T-cell (primary cell): ENCODE measurements at places on chromosomes 4 and X.

DNA sequence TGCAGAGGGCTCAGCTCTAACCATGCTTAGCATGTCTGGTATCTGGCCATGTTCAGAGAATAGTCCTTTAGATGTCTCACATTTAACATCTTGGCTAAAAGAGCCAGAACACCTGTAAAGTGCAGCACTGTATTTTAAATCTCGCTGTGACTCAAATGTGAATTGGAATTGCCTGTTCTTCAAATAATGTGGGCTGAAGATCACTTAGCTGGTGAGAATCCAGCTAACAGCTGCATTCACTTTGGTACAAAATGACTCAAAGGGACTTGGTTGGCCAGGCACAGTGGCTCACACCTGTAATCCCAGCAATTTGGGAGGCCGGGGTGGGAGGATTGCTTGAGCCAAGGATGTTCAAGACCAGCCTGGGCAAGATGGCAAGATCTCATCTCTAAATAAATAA, 63.5 kb upstream of the PLAC8 start:
- H3K4me3 ChIP-seq = no peak overlapping the region
- no peaks in the 10 kb centered on the region for H3K36me3 ChIP-seq
- no peaks in the 10 kb centered on the region for H3K27me3 ChIP-seq
- H3K27ac ChIP-seq = no peak overlapping the region
- DNase-seq = no peak
- H3K4me1 ChIP-seq = no peaks in the 10 kb centered on the region

DNA sequence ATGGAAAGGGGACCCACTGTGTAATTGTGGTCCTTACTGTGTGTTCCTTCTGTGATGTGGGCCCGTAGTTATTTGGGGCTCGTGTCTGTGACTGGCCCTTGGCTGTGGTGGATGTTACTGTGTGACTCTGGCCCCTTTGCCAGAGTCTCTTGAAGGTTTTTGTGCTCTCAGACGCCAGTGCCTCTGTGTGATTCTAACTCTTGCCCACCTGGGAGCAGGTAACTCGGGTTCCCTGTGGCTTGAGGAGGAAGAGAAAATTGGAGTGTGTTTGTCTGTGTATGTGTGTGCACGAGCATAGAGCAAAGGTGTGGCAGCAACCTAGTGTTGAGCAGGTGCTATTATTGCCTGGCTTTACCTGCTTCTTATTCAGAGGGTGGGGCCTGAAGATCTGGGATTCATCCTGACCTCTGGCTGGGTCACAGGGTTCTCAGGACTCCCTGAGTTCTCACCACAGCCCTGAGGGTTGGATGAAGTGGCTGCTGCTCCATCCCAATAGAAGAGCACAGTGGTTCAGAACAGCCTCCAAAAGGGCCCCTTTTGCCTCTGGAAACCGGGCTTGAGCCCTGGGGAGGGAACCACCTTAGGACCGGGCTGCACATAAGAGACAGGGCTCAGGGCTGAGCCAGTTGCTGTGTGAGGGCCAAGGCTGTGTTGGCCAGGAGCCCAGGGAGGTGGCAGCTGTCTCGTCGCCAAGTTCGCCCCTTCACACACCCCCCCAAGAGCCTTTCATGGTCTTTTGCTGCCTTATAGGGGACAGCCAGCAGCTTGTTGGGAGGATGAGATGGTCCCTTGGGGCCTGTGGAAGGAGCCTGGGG, 1.3 kb downstream of the RBM10 start:
- H3K4me1 ChIP-seq = peaks cover 35% of the 10 kb centered on the region
- no peak for DNase-seq
- H3K36me3 ChIP-seq = peaks cover 12% of the 10 kb centered on the region

DNA sequence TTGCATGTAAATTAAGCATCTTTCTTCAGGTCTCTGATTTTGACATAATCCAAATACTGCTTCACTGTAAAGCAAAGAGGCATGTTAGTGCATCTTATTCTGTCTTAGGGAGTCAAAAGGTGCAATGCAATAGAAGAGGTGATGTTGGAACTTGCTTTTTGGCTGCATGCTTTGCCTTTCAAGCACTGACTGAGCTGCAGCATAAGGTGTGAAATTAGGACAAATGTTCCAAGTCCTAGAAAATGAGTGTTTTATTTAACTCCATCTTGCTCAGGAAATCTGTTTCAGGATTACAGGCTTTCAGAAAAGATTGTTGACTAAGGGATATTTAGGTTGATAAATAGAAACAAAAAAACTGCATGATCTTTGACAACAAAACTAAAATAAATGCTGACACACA, 30.8 kb downstream of the NAA11 start:
- no peak for DNase-seq
- H3K27me3 ChIP-seq = no peaks in the 10 kb centered on the region
- H3K4me1 ChIP-seq = no peaks in the 10 kb centered on the region
- H3K27ac ChIP-seq = no peak overlapping the region
- H3K36me3 ChIP-seq = no peaks in the 10 kb centered on the region

DNA sequence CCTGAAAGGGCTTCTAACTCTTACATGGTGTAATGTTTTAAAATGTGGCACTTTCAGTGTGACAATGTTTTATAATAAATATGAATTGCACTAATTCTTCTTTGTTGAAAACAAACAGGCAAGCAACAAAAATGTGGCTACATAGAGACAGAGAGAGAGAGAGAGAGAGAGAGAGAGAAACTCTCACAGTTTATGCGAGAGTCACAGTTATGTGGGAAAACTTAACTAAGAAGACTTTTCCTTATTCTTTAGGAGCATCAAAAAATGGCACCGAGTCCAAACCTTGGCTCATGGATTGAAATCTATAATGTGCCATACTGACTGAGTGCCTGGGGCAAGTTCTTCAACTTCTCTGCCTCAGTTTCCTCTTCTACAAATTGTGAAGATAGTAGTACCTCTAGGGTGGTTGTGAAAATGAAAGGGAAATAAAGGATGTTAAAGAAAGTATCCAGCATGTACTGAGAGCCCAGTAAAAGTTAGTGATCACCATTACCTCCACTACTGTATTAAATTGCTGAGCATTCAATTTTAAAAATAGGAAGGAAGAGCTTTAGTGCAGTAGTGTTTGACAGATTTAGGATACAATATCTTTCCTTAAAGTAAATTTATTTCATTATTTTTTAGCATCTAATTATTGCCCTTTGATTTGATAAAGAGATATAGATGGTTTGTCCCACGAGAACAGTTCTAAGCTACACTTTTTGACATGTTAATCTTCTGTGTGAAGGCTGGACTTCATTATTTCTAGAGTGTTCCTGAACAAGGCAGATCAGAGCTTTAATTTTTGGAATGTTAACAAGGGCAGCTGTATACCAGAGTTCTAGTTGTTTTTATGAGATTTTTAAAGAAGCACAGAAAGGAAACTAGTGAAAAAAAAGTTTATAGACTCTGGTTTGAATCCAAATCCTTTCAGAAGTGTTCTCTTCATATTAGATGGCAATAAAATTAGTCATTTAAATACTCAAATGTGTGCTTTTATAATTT, 187.5 kb upstream of the ANK2 start:
- no peak overlapping the region for H3K27ac ChIP-seq
- H3K27me3 ChIP-seq = no peaks in the 10 kb centered on the region
- no peaks in the 10 kb centered on the region for H3K4me1 ChIP-seq
- DNase-seq = no peak
- H3K4me3 ChIP-seq = no peak overlapping the region
- no peaks in the 10 kb centered on the region for H3K36me3 ChIP-seq

- H3K27ac ChIP-seq = no peak overlapping the region
- DNase-seq = no peak
- no peaks in the 10 kb centered on the region for H3K27me3 ChIP-seq
- H3K4me1 ChIP-seq = no peaks in the 10 kb centered on the region
- no peak overlapping the region for H3K4me3 ChIP-seq
- no peaks in the 10 kb centered on the region for H3K36me3 ChIP-seq
Measured at GRCh38 chr4:44553180-44553579, 98.2 kb downstream of the YIPF7 start.

DNA sequence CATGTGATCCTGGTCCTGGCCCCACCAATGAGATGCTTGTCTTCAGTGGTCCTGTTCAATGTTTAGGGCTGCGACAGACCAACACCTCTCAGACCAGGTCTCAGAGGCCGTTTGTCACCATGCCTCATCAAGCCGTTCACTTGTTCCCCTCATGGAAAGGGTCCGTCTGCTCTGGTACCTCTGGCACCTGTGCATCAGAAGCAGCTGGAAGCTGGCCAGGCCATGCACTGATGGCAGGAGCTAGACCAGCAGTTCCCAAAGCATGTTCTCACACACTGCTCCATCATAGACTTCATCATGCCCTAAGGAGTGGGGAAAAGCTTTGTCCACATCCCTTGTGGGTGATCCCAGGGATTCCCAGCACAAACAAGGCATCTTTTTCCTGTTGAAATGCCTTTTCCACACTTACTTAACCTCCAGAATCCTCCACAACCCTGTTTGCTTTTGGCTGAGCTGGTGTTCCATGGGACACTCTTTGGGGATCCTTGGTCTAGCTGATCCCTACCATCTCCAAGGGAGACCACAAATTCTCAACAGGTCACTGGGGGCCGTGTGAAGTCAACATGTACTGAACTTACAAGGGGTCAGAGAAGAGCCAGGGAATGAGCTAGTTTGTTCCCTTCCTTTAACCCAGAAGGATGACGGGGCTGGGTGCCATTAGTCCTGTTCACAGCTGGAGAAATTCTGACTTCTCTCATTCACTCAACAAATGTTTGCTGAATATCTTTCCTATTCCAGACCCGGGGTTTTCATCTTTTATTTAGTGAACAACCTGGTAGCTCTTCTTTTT, 21.8 kb downstream of the SH3TC1 start:
- peak overlapping the region; percentile 71 for H3K27ac ChIP-seq
- DNase-seq = no peak
- peaks cover 28% of the 10 kb centered on the region for H3K4me1 ChIP-seq

DNA sequence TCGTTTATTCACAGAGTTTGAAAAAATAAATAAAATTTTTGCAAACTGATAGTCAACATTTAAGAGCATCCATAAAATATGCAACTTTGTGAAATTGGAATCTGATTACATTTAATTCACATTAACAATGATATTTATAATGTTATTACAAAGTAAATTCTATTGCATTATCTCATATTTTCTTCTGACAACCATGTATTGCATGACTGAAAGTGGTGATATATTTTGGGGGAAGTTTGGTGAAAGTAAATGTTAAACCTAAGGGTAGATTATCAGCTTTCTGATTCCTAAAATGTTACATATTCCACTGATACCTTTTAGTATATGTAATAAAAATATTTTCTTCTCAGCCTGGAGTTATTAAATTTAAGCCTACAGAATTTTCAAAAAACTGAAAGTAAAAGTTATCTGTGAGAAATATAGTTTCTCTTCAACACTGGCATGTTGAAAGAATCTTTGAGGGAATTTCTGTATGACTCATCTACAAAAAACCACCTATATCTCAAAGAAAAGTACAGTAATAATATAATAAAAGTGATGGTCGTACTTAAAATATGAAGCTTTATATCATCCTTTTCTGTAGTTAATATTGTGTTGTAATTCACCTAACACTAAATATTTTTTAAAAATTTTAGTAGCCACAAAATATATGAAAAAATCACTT, 1179.6 kb upstream of the PCDH7 start:
- H3K36me3 ChIP-seq = no peaks in the 10 kb centered on the region
- no peak overlapping the region for H3K4me3 ChIP-seq
- H3K4me1 ChIP-seq = no peaks in the 10 kb centered on the region
- no peak for DNase-seq
- H3K27me3 ChIP-seq = no peaks in the 10 kb centered on the region
